ENCODE measurements at places on chromosomes 7 and 10. TPM values are rescaled to one million over a fixed set of nuclear protein-coding genes. Genes with fewer than 3 reads are reported as not detected.

- H3K4me3 ChIP-seq, result no peak overlapping the region
- no peaks in the 10 kb centered on the region for H3K4me1 ChIP-seq
Observed at GRCh38 chr10:120131183-120131582, 238.7 kb downstream of the SEC23IP start.

- peak overlapping the region; percentile 55 for H3K4me3 ChIP-seq
- H3K36me3 ChIP-seq, result no peaks in the 10 kb centered on the region
- peaks cover 2% of the 10 kb centered on the region for H3K4me1 ChIP-seq
- H3K27ac ChIP-seq, result no peak overlapping the region
- peak; percentile 30 for DNase-seq
Observed at GRCh38 chr10:132962623-132963429, 20.5 kb upstream of the CFAP46 start.

GRCh38 chr10:123270221-123270620 lies 116.0 kb downstream of the BUB3 start:
- no peaks in the 10 kb centered on the region for H3K36me3 ChIP-seq
- no peaks in the 10 kb centered on the region for H3K27me3 ChIP-seq
- no peak overlapping the region for H3K4me3 ChIP-seq
- peak; percentile 97 for DNase-seq
- no peak overlapping the region for H3K27ac ChIP-seq
- no peaks in the 10 kb centered on the region for H3K4me1 ChIP-seq

GRCh38 chr7:11593322-11593721 lies 238.7 kb downstream of the THSD7A start:
- H3K4me3 ChIP-seq, result no peak overlapping the region
- no peaks in the 10 kb centered on the region for H3K36me3 ChIP-seq
- no peak for DNase-seq

GRCh38 chr7:55556492-55556891 lies 15.8 kb downstream of the VOPP1 start:
- H3K27ac ChIP-seq, result no peak overlapping the region
- H3K4me3 ChIP-seq, result no peak overlapping the region
- H3K4me1 ChIP-seq, result peaks cover 2% of the 10 kb centered on the region
- no peaks in the 10 kb centered on the region for H3K36me3 ChIP-seq

DNA sequence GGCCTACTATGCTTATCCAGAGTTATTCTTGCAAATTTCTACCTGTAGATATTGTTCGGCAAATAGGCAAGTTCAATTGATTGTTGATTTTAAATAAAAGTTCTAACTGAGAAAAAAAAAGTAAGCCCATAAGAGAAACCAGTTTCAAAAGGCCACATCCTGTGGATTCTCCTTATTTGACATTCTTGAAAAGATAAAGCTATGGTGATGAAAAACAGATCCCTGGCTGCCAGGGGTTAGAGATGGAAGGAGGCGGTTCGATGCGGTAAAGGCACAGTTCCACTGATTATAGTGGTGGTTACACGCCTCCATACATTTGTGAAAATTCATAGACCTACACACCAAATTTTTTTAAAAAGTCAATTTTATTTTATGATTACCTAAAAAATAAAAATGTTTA lies 347.8 kb downstream of the KCNMA1 start:
- no peak overlapping the region for H3K27ac ChIP-seq
- no peaks in the 10 kb centered on the region for H3K27me3 ChIP-seq
- no peaks in the 10 kb centered on the region for H3K36me3 ChIP-seq

TRIM73 gene
- total RNA-seq, result 0.51 TPM

UPK3B gene
- under 0.01 TPM for total RNA-seq
